ENCODE measurements at places on chromosomes 7 and 10. TPM values are rescaled to one million over a fixed set of nuclear protein-coding genes. Genes with fewer than 3 reads are reported as not detected.

DNA sequence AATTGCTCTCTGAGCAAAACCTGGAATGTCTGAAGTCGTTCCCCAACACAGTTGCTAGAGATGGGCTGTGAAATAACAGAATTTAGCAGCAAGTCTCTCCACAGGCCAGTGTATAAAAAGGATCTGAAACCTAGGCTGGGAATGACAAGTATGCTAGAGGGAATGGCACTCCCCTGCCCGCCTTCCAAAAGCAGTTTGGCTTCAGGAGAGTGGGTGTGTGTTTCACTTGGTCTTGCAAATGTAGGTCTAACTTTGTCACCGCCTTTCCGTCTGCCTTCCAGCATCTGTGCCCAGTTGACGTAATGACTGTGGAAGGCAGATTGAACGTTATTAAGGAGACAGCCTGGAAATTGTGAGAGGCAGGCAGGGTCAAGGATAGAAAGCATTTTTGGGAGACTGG is 18.0 kb upstream of the MTURN start:
- no peak for DNase-seq

DNA sequence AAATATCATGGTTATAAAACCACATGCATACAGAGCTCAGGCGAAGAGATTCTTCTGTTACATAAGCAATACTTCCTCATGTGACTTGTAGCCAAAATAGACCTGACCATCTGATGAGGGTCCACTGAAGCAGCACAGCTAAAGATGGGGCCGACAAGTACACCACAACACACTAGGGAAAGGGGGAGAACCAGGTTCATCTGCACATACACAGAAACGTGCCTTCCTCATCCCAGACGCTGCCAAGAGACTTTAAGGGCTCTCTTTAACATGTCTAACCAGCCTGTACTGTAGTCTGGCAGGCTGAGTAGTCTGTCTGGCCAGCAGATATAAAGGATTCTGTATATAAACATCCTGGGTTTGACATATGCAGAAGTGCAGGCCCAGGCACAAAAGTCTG is 30.3 kb downstream of the ERCC6 start:
- peak; percentile 15 for DNase-seq

The TMEM229A gene
- not detected for total RNA-seq

The SPDYE1 gene
- 0.17 TPM for total RNA-seq

The IFIT1B gene
- not detected for total RNA-seq

The CALHM2 gene
- total RNA-seq, result 11.7 TPM

The TMEM236 gene
- total RNA-seq, result 0.14 TPM
